ENCODE measurements at places on chromosomes 4 and X.

- DNase-seq: no peak
Measured at GRCh38 chrX:386239-386767, 404 bp downstream of the PPP2R3B start.

GRCh38 chr4:180828455-180829018 lies 1414.7 kb upstream of the TENM3 start:
- no peak for DNase-seq

DNA sequence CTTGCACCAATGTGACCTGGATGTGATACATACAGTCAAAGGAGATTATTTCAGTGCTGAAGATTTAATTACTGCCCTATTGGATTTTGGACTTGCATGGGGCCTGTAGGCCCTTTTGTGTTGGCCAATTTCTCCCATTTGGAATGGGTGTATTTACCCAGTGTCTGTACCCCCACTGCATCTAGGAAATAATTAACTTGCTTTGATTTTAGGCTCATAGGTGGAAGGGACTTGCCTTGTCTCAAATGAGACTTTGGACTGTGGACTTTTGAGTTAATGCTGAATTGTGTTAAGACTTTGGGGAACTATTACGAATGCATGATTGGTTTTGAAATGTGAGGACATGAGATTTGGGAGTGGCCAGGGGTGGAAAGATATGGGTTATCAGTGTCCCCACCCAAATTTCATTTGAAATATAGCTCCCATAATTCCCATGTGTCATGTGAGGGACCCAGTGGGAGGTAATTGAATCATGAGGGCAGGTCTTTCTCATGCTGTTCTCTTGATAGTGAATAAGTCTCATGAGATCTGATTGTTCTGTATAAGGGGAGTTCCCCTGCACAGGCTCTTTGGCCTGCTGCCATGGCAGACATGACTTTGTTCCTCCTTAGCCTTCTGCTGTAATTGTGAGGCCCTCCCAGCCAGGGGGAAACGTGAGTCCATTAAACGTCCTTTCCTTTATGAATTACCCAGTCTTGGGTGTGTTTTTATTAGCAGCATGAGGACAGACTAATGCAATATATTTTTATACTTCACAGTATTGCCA lies 362.2 kb upstream of the SPANXN4 start:
- DNase-seq: no peak

DNA sequence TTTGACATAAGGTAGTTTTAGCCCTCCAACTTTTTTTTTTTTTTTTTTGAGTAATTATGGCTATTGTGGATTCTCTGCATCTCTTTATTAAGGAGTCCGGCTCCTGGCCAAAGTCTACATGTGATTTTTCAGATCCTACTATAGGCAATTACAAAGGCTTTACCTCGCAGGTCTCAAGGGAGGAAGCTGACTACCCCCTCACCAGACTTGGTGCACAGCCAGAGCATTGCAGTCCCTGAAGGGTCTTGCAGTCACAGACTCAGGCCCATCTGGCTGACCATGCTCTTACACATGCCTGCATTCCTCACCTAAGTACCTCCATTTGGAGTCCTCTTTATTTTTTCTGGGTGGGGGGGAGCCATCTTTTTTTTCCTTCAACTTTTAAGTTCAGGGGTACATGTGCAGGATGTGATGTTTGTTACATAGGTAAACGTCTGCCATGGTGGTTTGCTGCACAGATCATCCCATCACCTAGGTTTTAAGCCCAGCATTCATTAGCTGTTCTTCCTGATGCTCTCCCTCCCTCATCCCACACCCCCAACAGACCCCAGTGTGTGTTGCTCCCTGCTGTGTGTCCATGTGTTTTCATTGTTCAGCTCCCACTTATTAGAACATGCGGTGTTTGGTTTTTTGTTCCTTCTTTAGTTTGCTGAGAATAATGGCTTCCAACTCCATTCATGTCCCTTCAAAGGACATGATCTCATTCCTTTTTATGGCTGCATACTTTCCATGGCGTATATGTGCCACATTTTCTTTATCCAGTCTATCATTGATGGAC lies 88.4 kb upstream of the STIM2 start:
- no peak for DNase-seq

DNA sequence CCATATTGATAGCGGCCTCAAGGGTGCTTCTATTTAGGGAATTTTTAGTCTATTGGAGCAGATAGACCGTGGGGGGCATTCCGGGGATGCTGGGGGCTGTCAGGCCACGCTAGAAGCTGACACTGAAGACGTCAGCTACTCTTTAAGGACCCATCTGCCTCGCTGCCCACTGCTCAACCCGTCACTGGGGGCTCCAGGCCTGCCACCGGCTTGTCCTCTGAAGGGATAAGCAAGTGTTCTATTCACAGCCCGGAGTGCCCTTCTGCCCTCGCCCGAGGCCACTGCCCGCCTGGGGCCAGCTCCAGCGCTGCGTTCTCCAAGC lies 679 bp upstream of the MSL3 start:
- no peak for DNase-seq

DNA sequence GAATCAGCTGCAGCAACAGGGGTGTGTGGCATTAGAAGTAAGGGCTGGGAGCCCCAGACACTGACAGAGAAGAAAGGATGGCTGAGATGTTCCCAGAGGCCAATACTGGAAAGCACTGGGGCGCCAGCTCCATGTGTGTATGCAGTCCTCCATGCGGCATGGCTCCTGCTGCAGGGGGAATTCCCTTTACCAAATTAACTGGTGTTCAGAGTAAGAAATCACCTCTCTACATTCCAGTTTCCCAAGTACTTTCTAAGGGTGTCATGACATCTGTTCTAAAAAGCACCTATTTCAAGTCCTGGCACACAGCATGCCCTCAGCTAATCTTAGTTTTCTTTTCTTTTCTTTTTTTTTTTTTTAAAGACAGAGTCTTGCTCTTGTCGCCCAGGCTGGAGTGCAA lies 98.0 kb downstream of the MAML3 start:
- no peak for DNase-seq

DNA sequence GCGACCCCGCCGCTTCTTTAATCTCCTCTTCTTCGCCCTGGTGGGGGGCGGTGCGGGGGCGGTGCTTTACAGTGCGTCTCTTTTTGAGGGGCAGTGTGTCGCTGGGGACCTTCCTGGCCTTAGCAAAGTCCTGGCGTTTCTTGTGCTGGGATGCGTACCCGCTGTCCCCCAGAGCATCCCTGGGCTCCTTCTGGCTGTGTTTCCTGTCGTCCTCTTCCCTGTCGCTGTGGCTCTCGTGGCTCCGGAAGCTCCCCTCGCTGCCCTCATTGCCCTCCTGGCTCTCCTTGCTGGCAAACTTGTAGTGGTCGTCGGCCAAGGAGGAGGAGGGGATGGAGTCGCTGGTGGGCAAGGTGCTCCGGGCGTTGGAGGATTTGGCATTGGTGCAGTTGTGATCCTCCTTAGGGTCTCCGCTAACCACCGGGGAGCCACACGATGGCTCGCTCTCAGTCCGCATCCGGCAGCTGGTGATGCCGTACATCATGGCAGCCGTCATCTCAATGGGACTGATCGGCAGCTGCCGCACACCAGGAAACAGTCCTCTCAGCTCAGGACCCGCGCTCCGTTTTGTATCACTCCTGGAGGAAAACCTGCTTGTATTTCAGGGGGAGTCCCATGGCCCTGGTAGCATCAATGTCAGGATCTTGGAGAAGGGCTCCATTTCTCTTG lies 30.4 kb upstream of the TMSB15A start:
- no peak for DNase-seq

DNA sequence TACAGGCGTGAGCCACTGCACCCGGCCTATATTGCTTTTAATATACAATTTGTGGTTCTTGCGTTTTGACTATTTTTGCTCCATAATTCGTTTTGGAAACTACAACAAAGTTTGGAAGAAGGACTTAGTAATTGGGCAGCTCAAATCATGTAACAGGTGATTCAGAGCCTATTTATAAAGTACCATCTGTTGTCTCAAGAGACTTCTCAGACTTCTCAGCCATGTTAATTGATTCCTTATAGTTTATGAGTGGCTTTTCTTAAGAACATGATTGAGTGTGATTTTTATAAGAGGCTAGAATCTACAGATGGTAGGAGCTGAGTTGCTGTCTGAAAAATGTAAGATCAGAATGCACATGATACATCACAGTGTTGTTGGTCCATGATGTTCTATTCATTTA lies 240.2 kb downstream of the ADGRL3 start:
- no peak for DNase-seq

- no peak for DNase-seq
Measured at GRCh38 chr4:13537011-13537831, 7.1 kb downstream of the NKX3-2 start.

GRCh38 chr4:86007042-86007441 lies 352.8 kb downstream of the MAPK10 start:
- DNase-seq: no peak

DNA sequence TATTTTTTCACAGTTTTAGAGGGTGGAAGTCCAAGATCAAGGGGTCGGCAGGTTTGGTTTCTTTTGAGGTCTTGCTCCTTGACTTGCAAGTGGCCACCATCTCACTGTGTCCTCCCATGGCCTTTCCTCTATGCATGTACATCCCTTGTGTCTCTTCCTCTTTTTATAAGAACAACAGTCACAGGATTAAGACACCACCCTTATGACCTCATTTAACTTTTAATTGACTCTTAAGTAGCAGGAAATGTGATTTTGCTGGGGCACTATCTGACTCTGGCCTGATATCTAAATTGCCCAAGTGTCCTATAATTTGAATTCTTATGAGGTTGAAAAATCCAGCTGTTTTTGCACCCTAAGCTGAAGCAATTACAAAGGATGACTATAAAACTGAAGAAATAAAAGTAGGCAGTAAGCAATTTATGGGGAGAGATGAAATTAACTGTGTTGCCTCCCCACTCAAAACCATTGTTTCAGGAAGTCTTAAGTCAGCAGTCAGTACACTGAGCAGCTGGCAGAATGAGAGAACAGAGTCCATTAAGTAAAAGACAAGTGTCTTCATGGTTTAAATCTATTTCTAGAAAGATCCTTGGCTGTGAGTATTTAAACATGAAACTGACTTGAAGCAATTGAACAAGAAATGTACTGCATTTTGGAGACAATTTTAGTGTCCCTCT lies 601.3 kb downstream of the SPRY1 start:
- DNase-seq: no peak

DNA sequence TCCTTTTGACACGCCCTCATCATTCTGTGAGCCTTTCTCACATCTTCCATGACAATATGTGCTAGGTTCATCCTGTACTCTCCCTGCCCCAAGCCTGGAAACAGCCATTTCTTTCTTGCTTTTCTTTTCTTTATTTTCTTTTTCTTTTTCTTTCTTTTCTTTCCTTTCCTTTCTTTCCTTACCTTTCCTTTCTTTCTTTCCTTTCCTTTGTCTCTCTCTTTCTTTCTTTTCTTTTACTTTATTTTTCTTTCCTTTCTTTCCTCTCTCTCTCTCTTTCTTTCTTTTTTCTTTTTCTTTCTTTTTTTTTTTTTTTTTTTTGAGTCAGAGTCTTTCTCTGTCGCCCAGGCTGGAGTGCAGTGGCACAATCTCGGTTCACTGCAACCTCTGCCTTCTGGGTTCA lies 14.6 kb downstream of the PPP1R3F start:
- DNase-seq: no peak

DNA sequence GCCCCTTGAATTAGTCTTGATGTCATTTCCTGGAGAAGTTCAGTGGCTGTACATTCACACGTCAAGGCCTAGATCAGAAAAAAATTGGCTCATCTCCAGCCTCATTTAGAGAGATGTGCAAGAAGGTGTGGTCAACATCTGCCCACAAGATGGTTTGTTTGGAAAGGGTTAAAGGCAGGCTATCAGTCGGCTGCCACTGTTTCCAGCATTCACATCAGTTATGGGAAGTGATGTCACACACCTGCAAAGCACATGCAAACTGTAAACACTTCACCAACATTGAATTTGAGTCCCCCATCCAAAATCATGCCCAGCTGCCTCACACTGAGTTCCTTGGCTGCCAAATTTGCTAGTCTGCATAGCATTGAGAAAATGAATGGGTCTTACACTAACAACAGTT lies 498.3 kb upstream of the INTU start:
- no peak for DNase-seq

- DNase-seq: no peak
Measured at GRCh38 chrX:23732704-23733103, 10.4 kb downstream of the ACOT9 start.

DNA sequence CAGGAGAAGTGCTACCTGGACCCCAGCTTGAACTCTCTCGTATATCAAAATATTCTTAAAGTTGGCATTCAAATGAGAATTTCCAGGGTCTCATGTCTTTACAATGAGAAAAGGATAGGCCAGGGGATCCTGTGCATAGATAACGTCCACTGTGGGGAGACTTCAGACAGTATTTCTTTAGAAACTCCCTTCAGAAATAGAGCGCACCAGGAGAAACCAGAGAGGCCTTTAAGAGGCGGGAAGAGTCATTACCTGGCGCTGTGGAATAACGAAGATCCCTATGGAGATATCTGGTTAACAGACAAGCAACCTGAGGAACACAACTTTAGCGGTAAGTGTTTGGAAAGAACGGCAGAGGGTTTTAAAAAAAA lies 600 bp downstream of the RADX start:
- no peak for DNase-seq

DNA sequence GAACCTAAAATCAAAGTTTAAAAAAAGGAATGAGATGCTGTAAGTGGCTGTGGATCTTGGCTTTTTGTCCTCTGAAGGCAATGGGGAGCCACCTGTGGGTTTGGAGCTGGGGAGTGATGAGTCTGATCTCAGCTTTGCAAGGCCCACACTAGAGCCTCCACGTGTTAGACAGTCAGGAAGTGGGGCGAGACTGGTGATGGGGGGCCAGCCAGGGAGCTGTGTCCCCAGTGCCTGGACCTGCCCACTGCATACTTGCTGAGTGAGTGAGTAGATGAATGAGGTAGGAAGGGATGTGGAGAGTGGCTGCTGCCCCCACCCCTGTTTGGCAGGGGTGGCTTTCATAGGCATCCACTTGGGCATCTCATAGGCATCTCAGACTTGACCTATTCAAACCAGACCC lies 84.0 kb downstream of the NHSL2 start:
- no peak for DNase-seq

- no peak for DNase-seq
Measured at GRCh38 chr4:85806334-85806733, 331.4 kb downstream of the ARHGAP24 start.

GRCh38 chr4:78002260-78002659 lies 54.9 kb upstream of the FRAS1 start:
- DNase-seq: no peak

DNA sequence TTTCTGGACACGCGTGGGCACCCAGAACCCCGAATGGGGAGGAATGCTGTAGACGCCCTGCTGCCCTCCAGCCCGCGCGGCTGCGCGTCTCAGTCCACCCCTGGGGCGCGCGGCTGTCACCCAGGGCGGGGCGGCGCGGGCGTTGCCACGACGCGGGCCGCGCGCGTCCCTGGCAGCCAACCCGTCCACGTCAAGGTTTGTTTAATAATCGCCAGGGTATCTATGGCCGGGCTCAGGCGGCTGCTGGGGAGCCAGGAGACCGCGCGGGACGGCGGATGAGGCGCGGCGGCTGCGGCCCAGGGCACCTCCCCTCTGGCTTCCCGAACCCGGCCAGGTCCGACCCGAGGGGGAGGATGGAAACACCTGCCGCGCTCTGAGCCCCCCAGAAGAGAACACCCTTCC lies at the start of gene SPATA18:
TSS of gene SPATA18 (plus strand) at position 92 of the 402 bp plus-strand sequence. CDS start 401 bp downstream, outside the sequence.
- DNase-seq: peak; percentile 52

DNA sequence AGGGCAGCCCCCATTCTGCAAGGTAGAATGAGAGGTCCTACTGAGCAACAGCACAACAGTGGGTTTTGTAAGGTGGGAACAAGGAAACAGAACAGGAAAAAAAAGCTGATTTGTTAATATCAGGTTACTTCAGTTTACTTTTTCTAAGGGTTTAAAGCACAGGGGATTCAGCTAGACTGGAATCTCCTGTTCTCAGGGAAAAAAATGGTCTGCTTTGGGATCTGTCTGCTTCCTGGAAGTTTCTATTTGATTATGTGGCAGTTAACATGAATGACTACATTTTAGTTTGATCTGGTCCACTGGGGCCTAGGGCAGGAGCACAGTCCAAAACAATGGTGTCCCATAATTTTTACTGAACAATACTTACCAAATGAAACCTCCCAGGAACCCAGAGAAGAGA lies 104.6 kb downstream of the FBXW7 start:
- DNase-seq: no peak

Measured in breast epithelium (tissue), 4 donors.